Activated naive CD8-positive, alpha-beta T cell treated with anti-CD3 and anti-CD28 coated beads for 36 hours (primary cell): ENCODE measurements at places on chromosomes 2 and 18. TPM values are rescaled to one million over a fixed set of nuclear protein-coding genes. Genes with fewer than 3 reads are reported as not detected.

- no peak for DNase-seq
These were observed 31.9 kb downstream of the PSME4 start for GRCh38 chr2:53938904-53939303.

GRCh38 chr2:72892506-72893173 is 5.4 kb downstream of the SPR start:
- peak; percentile 59 for DNase-seq

Gene RAB11FIP5
- total RNA-seq = 4.0 TPM

Gene LGALSL
- total RNA-seq = 4.1 TPM

Gene GAD1
- total RNA-seq = 0.74 TPM
